ENCODE measurements at places on chromosomes 12 and 14. TPM values are rescaled to one million over a fixed set of nuclear protein-coding genes. Genes with fewer than 3 reads are reported as not detected.

DNA sequence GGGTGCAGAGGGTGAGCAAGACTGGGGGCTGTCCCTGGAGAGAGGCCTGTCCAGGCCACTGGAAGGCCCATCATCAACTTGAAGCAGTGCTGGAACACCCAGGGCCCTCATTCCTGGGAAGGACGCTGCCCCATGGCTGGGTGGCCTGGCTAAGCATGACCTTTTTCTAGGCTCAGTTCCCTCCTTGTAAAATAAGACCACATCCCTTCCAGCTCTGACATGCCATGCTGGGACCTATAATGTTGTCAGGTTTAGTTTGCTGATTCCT is 62.8 kb downstream of the SYNE3 start:
- no peak overlapping the region for H3K27ac ChIP-seq
- no peaks in the 10 kb centered on the region for H3K36me3 ChIP-seq
- no peaks in the 10 kb centered on the region for H3K4me1 ChIP-seq
- no peak overlapping the region for H3K4me3 ChIP-seq
- no peaks in the 10 kb centered on the region for H3K27me3 ChIP-seq

KRT1 gene
- total RNA-seq: not detected

DNA sequence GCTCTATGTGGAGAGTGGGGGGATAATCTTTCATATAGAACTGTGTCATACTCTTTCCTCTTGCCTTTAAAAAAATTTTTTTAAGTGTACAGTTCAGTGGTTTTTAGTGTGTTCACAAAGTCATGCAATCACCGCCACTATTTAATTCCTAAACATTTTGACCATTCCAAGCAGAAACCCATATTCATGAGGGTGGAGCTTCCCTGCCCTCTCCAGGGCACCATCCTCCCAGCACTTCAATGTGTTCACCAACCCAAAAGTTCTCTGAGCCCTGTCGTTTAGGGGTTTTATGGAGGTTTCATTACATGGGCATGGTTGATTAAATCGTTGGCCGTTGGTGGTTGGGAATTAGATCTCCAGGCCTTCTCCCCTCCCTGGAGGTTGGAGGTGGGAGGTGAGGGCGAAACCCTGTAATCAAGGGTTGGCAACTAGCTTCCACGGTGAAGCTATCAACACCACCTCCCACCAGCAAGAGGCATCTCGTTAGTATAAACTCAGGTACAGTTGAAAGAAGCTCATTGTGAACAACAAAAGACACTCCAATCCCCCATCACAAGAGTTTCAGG is 42.8 kb upstream of the WNK1 start:
- H3K27me3 ChIP-seq: no peaks in the 10 kb centered on the region
- no peak overlapping the region for H3K27ac ChIP-seq
- H3K4me1 ChIP-seq: no peaks in the 10 kb centered on the region
- H3K36me3 ChIP-seq: no peaks in the 10 kb centered on the region
- DNase-seq: no peak

DNA sequence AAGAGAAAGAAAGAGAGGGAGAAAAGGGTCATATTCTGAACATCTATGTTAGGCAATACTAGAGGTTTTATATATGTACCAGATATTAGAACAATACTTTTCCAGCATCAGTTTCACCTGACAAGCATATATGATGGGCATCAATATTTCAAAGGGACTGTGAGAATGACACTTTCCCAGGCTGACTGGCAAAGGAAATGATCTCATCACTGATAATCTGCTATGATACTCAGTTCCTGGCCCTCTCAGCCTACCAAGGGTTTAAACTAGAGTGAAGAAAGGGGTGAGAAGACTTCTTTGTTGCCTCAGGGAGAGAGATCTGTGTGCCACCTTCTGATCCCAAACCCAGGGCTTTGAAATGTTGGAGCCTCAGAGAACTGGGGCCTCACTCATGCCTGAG is 183.5 kb downstream of the TTC8 start:
- no peak for DNase-seq
- H3K27ac ChIP-seq: no peak overlapping the region
- H3K27me3 ChIP-seq: no peaks in the 10 kb centered on the region
- no peaks in the 10 kb centered on the region for H3K36me3 ChIP-seq
- H3K4me3 ChIP-seq: no peak overlapping the region

- H3K4me1 ChIP-seq: no peaks in the 10 kb centered on the region
- no peaks in the 10 kb centered on the region for H3K27me3 ChIP-seq
- DNase-seq: no peak
- H3K4me3 ChIP-seq: no peak overlapping the region
- H3K27ac ChIP-seq: no peak overlapping the region
These were observed 16.4 kb upstream of the TC2N start for GRCh38 chr14:91883753-91884152.

GRCh38 chr14:82388488-82388887 is 854.8 kb upstream of the SEL1L start:
- H3K27me3 ChIP-seq: no peaks in the 10 kb centered on the region
- H3K4me3 ChIP-seq: no peak overlapping the region
- H3K36me3 ChIP-seq: no peaks in the 10 kb centered on the region
- no peak overlapping the region for H3K27ac ChIP-seq
- H3K4me1 ChIP-seq: no peaks in the 10 kb centered on the region
- no peak for DNase-seq

IAPP gene
- total RNA-seq: not detected

- no peaks in the 10 kb centered on the region for H3K36me3 ChIP-seq
- no peaks in the 10 kb centered on the region for H3K27me3 ChIP-seq
- DNase-seq: no peak
- H3K4me3 ChIP-seq: no peak overlapping the region
- H3K4me1 ChIP-seq: no peaks in the 10 kb centered on the region
These were observed 55.5 kb downstream of the RPS6KA5 start for GRCh38 chr14:91004987-91005386.

PTGES3 gene
- total RNA-seq: 303 TPM

KLRB1 gene
- total RNA-seq: 2.6 TPM

DNA sequence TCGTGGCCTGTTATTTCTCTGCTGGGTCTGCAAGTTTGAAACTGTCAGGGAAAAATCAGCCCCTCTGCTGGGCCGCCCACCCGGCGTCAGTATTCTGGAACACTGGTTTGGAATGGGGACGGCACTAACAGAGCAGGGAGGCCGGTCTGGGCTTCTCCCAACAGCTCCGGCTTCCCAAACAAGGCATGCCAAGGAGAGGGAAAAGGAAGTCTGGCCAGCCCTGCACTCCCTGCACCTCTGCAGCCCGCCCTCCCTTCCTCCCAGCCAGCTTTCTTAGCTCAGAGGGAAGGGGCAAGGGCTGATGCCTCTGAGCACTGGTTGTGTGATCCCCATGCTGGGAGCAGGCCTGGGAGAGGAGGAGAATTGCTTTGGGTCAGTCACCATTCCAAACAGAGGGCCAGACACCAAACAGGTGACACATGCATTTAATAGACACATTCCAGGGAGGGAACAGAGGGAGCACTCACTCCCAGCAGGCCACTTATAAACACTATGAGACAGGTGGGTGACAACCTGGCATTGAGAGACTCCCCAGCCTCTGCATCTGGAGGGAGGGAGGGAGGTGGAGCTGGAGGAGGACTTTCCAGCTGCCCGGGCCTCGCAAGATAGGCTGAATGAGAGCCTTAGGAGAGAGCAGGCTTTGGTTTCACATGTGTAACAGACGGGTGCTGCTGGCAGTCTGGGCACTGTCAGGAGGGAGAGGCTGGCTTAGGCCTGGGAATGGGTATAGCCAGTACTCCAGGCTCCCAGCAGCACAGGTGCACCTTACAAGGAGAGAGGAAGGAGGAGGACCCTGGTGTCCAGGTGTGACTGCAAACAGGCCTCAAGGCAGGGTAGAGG is 10.3 kb downstream of the KRT75 start:
- H3K36me3 ChIP-seq: no peaks in the 10 kb centered on the region
- H3K4me1 ChIP-seq: no peaks in the 10 kb centered on the region
- no peak for DNase-seq

DNA sequence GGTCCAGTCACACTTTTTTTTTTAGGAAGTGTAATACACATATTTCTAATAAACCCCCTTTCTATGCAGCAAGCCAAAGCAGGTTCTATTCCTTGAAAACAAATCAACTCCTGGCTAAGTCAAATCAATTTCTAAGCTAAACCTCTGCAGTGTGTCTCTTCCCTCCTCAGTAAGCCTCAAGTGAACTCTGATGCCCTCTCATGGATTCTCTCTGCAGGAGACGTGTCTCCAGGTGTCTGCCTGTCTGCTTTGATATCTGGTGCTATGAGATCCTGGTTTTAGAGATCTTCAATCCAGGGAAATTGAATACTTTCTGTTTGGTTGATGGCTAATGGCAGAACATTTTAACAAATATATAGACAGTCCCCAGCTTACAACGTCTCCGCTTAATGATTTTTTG is 791.7 kb downstream of the AACS start:
- no peak for DNase-seq
- no peaks in the 10 kb centered on the region for H3K4me1 ChIP-seq
- no peak overlapping the region for H3K27ac ChIP-seq
- H3K36me3 ChIP-seq: no peaks in the 10 kb centered on the region

- no peaks in the 10 kb centered on the region for H3K27me3 ChIP-seq
- no peak for DNase-seq
- no peak overlapping the region for H3K4me3 ChIP-seq
- no peak overlapping the region for H3K27ac ChIP-seq
These were observed 146.8 kb upstream of the RASSF8 start for GRCh38 chr12:25811656-25812126.

- peak overlapping the region; percentile 84 for H3K4me3 ChIP-seq
- no peaks in the 10 kb centered on the region for H3K27me3 ChIP-seq
- H3K36me3 ChIP-seq: no peaks in the 10 kb centered on the region
- H3K27ac ChIP-seq: peak overlapping the region; percentile 82
These were observed 624 bp downstream of the RIN3 start for GRCh38 chr14:92513966-92514843.

DNA sequence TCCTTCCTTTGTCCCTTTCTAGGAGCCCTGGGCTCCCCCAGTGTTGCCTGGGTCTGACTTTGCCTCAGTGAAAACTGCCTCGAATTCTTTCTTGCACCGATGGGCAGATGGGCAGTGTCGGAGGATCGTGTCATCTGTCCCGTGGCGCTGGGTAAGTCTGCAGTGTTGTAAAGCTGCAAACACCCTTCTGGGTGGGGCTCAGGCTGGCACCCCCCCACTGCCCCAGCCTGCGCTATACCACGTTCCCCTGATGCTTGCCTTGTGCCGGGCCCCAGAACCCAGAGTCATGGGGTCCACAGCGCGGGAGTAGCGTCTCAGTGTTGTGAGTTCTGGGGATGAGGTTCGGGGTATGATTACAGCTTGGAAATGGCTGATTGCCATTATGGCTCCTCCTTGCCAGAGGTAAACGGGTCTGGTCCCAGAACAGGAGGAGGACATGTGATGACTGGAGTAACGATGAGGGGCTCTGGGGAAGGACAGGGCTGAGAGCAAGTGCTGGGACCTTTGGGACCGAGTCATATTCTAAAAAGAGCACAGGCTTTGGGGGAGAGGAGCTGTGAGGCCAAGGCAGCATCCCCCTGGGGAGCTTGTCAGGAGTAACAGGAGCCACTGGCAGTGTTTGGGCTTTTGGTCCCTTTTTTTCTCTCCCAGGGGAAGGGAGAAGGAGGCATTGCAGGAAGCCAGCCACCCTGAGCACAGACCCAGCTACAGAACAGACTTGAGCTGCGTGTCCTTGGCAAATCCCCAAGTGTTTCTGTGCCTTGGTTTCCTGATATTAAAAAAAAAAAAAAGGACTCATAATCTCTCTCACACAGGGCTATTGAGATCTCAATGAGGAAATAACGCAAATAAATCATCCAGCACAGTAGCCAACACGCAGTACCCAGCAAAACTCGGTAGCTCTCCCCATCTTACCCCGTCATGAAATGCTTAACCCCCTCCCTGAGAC is 4.3 kb downstream of the RTL1 start:
- H3K4me3 ChIP-seq: no peak overlapping the region
- peak; percentile 25 for DNase-seq
- H3K27me3 ChIP-seq: peaks cover 10% of the 10 kb centered on the region
- no peaks in the 10 kb centered on the region for H3K36me3 ChIP-seq
- H3K27ac ChIP-seq: no peak overlapping the region
- peaks cover 4% of the 10 kb centered on the region for H3K4me1 ChIP-seq

DNA sequence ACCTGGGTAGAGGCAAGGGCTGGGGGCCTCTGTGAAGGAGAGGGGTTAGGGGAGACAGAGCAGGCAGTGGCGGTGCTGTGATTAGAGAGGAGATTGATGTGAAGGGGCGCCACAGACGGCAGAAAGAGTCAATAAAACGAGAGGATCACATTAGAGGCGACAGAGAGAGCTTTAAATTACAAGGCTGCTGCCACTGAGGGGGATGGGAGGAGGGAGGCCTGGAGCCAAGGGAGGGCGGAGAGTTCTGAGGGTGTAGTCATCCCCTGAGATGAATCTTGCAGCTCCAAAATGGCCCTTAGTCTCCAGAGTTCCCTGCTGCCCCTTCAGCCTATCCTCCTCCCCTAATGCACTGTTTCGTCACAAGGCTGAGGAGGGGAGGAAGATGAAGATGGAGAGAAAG is 12.8 kb downstream of the ZFHX2 start:
- no peaks in the 10 kb centered on the region for H3K36me3 ChIP-seq
- H3K27ac ChIP-seq: no peak overlapping the region
- no peaks in the 10 kb centered on the region for H3K4me1 ChIP-seq
- no peak overlapping the region for H3K4me3 ChIP-seq
- no peak for DNase-seq
- H3K27me3 ChIP-seq: no peaks in the 10 kb centered on the region

TAS2R7 gene
- not detected for total RNA-seq

KRT6A gene
- total RNA-seq: not detected

GRCh38 chr14:37697489-37698121 is 102.2 kb downstream of the TTC6 start:
- no peak overlapping the region for H3K4me3 ChIP-seq
- no peak overlapping the region for H3K27ac ChIP-seq
- no peak for DNase-seq
- no peaks in the 10 kb centered on the region for H3K36me3 ChIP-seq

DNA sequence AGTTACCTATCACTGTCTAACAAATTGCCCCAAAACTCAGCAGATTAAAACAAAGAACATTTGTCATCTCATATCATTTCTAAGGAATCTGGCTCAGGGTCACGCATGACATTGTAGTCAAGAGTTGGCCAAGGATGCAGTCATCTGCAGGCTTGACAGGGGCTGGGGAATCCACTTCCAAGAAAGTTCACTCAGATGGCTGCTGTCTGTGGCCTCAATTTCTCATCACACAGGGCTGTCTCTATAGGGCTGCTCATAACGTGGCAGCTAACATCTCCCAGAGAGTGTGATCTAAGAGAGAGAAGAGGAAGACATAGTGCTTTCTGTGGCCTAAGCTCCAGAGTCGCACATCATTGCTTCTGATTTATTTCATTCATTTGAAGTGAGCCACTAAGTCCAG is 17.0 kb upstream of the IL22 start:
- DNase-seq: no peak
- no peaks in the 10 kb centered on the region for H3K36me3 ChIP-seq
- H3K27ac ChIP-seq: no peak overlapping the region
- H3K4me1 ChIP-seq: no peaks in the 10 kb centered on the region

DNA sequence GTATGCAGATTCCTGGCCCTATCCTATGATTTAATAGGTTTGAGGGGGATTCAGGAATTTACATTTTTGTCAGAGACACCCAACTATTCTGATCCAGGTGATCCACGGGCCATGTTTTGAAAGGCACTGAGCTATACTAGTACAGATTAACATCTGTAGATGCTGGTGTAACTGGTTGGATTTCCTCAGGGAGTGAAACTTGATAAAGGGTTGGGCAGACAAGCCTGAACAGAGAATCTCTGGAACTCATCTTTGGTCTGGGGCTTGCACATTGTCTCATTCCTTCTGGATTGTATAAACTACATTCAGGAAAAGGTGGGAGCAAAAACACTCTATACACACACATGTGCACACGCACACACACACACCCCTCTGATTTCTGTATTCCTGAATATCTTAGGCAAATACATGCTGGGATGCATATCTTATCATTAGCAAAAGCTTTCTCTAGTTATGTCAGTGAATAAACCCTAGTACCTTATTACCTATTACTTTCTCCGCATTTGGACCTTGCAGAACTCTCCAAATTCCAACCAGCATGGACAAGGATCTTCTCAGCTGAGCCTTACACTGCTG is 104.6 kb downstream of the SLC38A1 start:
- no peak overlapping the region for H3K4me3 ChIP-seq
- no peak overlapping the region for H3K27ac ChIP-seq
- H3K27me3 ChIP-seq: no peaks in the 10 kb centered on the region

KRT2 gene
- not detected for total RNA-seq
